ENCODE measurements at places on chromosomes 1 and 21.

DNA sequence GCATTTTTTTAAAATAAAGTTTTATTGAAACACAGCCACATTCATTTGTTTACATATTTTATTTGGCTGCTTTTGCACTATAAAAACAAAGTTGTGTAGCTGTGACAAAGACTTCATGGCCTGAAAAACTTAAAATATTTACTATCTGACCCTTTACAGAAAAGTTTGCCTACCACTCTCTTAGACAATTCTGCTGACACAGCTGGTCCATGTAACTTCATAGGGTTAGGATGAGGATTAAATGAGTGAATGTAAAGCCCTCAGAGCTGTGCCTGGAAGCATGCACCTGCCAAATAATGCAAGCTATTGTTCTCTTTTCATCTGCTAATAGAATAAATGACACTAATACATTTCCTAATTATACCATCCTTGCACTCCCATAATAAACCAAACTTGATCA lies 67.7 kb downstream of the FCRL5 start:
- no peak for DNase-seq

- DNase-seq = peak; percentile 57
Observed at GRCh38 chr1:99707535-99708142, 58.8 kb downstream of the FRRS1 start.

- no peak for DNase-seq
Observed at GRCh38 chr21:26067836-26068594, 102.6 kb downstream of the APP start.

- no peak for DNase-seq
Observed at GRCh38 chr21:17462276-17462981, 50.4 kb upstream of the CXADR start.

GRCh38 chr1:40092241-40092640 lies 4.8 kb downstream of the PPT1 start:
- DNase-seq = no peak
